ENCODE measurements at places on chromosomes 4 and X.

DNA sequence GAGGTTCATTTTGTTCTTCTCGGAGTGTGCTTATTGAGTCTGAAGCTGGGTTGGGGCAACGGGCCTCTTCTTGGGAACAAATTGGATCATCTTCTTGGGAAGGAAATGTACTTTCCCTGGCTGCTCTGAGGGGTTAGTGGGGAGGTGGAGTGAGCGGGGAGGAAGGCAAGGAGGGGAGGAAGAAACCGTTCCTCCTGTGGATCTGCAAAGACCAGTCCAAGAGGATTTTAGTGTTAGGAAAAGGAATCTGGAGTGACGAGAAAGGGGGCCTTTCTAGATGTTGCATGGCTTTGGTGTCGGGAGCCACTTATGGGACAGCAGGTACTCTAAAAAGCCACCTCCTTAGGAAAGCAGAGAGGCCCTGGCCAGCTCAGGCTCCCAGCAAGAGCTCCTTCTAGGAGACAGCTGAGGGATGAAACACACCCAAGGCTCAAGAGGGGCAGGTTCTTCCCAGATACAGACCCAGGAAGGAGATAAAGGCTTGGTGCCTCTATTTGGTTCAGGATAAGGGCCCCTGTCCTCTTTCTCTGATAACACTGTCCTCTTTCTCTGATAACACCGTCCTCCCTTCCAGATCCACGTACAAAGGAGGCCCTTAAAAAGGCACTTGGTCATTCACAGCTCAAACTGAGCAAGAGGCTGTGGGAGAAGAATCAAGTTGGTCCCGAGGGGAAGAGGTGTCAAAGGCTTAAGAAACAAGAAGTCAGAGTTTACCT, 451 bp downstream of the SOD3 start:
- DNase-seq = peak; percentile 58

DNA sequence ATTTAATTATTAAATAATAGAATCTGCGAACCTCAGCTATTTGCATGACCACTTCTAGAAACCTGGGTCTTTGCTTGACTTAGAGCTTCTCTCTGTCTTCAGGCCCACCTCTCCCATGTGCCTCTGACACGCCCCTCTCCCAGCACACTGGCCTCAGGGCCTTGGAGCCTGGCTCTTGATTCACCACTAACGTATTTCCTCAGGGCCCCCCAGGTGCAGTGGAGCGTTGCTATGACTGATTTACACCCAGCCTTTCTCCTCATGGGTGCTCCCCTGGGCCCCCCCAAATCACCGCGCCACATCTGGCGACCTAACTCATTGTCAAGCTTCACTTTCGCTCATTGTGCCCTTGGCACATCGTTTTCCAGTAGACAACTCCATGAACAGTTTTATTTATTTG, 37.9 kb upstream of the TENM3 start:
- DNase-seq = no peak

GRCh38 chr4:27787195-27787594, 926.6 kb downstream of the STIM2 start:
- no peak for DNase-seq

GRCh38 chr4:158769175-158769921, 522 bp downstream of the FNIP2 start:
- DNase-seq = peak; percentile 65

GRCh38 chr4:152103181-152103901, 342.5 kb upstream of the GATB start:
- DNase-seq = no peak

DNA sequence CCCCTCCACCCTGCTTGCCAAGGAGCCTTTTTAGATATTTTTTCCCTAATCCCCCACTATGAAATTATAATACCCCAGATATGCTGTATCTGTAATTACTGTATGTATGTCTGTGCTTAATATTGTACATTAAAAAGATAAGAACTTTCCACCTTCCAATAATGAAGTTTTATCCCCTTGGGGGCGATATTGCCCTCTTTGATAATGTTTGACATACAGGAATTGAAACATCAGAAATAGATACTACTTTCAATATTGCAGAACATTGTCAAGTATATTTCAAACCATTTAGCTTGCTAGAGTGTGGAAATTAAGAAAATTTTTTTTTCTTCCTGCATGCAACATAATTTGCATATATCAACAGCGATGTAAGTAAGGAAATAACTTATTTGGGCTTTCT, 58.9 kb downstream of the NAF1 start:
- no peak for DNase-seq

DNA sequence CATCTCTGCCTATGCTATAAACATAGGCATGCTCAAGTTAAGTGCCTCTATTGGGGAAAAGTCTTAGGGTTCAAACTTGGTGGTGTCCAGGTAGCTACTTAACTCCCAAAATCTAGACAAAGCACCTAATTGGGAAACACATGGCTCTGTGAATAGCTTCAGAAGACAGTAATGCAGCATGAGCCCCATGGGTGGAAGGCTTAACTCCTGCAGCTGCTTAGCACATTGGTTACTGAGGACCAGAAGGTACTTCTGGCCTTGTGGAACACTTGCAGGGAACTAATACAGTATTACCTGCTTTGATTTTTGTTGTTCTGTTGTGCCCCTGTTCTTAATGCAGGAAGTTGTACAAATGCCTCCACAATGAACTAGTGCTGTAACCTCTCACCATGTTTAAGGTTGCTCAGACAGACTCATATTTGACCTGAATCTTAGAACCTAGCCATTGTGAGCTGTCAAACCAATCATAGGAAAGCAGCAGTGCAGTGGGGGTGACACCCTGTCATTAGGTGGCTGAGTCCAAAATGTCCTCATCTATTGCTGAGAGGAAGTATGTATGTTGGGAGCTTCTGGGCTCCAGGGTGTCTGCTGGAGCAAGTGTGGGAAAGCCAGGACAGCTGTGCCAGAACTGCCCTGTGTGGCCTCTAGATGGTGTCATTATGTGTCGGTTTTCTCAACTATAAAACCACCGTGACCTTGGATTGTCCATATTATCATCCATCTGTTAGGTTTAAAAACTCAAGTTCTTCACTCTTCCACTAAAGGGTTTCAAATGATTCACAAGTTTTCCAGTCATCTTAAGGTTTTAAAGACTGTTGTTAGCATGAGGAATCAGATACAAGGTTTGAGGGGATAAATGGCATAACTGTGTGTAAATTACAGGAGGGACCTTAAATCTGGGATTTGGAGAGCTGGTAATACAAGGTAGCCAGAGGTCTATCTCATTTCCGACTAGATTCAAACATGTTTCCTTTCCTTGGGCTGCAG, 69.9 kb upstream of the WDR1 start:
- DNase-seq = no peak

- no peak for DNase-seq
Measured at GRCh38 chr4:26356081-26356501, 35.3 kb downstream of the RBPJ start.

- DNase-seq = no peak
Measured at GRCh38 chr4:52957835-52958631, 95.9 kb downstream of the RASL11B start.

GRCh38 chrX:108000751-108001150, 18.6 kb upstream of the TEX13B start:
- DNase-seq = no peak

GRCh38 chrX:135944486-135944885, 29.3 kb downstream of the MMGT1 start:
- no peak for DNase-seq

DNA sequence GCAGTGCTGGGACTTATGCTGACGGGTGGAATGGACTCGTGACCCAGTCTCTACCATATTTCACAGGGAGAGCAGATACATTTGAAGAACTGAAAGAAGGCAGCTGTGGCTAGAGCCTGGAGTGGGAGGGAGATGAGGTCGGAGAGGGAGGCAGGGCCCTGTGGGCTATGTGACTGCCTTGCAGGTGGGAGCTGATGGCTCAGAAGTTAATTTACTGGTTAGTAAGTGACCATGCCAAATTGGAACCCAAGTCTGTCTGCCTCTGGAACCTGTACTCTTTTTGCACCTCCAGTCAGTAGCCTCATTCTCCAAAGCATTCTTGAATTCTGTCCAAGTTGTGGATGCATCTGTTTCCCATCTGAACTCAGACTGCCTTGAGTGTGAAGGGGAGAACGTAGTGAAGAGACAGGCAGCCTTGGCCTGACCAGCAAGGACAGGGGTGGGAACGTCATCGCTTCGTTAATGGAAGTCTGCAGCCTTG, 92.3 kb downstream of the REPS2 start:
- DNase-seq = no peak

- no peak for DNase-seq
Measured at GRCh38 chr4:8586671-8587468, 5.7 kb upstream of the CPZ start.

DNA sequence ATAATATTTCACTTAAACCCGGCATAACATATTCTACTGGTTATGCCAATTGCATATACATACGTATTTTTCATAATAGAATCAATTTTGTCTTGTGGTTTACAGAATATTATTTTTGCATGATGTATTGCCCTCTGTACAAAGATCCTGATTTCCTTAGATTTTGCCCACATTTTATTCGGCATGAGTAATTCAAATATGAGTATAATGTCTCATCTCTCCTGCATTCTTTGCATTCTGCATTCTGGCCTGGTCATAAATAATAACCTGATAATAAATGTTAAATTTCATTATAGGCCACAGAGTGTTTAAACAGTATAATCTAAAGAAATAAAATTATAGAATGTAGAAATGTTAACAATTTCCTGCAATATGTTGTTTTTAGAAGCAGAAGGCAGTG, 205.3 kb downstream of the TLL1 start:
- DNase-seq = no peak

- no peak for DNase-seq
Measured at GRCh38 chr4:174357321-174357720, 73.6 kb downstream of the CEP44 start.

GRCh38 chrX:52280812-52281211, 88.0 kb upstream of the XAGE2 start:
- no peak for DNase-seq

- no peak for DNase-seq
Measured at GRCh38 chrX:9327086-9327746, 137.6 kb upstream of the TBL1X start.

- no peak for DNase-seq
Measured at GRCh38 chrX:69361311-69361845, 142.7 kb upstream of the NALF2 start.

DNA sequence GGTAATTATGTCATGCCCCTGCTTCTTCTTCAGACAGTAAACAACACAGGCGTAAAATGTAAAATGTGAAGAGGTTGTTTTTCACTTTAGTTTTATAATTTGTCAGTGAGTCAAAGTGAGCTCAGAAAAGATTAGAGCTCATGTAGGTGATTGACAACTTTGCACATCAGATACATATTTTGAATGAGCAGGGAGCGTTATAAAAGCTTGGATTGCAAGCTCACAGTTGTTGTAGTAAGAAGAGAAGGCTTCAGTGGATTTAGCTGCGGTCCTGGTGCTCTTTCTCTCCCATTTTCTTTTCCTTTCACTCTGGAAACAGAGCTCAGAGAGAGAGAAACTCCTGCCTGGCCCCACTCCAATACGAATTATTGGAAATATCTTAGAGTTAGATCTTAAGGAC, 26.4 kb downstream of the MTMR1 start:
- no peak for DNase-seq

Data from right atrium auricular region (tissue), 2 donors.